Fibroblast of lung (primary cell): ENCODE measurements at places on chromosomes 1 and 21. TPM values are rescaled to one million over a fixed set of nuclear protein-coding genes. Genes with fewer than 3 reads are reported as not detected.

CHIA gene
- total RNA-seq = not detected in 2 replicates

CAMK1G gene
- 0.77 and 1.7 TPM in 2 replicates for total RNA-seq

NAXE gene
- 51.6 and 64.4 TPM in 2 replicates for total RNA-seq

TBX15 gene
- total RNA-seq = 0.26 and 0.99 TPM in 2 replicates

CEP104 gene
- total RNA-seq = 28.9 and 31.6 TPM in 2 replicates

AK4 gene
- total RNA-seq = 6.3 and 13.9 TPM in 2 replicates

PKNOX1 gene
- total RNA-seq = 8.5 and 12.2 TPM in 2 replicates

FNDC10 gene
- total RNA-seq = 0.50 and 0.77 TPM in 2 replicates

AIRE gene
- not detected in 2 replicates for total RNA-seq

SPRR2A gene
- not detected in 2 replicates for total RNA-seq

SMCP gene
- total RNA-seq = 0.17 TPM in 1 of 2 replicates, not detected in the other

SH2D5 gene
- total RNA-seq = 2.3 and 5.0 TPM in 2 replicates

RHBG gene
- not detected in 2 replicates for total RNA-seq

ZC3H11A gene
- total RNA-seq = 87.6 and 98.6 TPM in 2 replicates

MYOM3 gene
- not detected in 2 replicates for total RNA-seq

HTR6 gene
- total RNA-seq = under 0.01 TPM in 1 of 2 replicates, not detected in the other

WNT4 gene
- under 0.01 TPM in 1 of 2 replicates, not detected in the other for total RNA-seq

AMY1A gene
- total RNA-seq = not detected in 2 replicates

TSPAN2 gene
- total RNA-seq = 0.66 and 2.1 TPM in 2 replicates

LRRC8C gene
- 4.1 and 5.4 TPM in 2 replicates for total RNA-seq

CRP gene
- total RNA-seq = not detected in 2 replicates

TPTE gene
- total RNA-seq = not detected in 2 replicates

TMEM51 gene
- 6.1 and 6.7 TPM in 2 replicates for total RNA-seq

LRRC71 gene
- total RNA-seq = not detected in 2 replicates

AMY2B gene
- 3.6 and 4.0 TPM in 2 replicates for total RNA-seq

C1orf116 gene
- total RNA-seq = not detected in 2 replicates

NDUFS2 gene
- total RNA-seq = 142 and 194 TPM in 2 replicates

CFHR5 gene
- not detected in 2 replicates for total RNA-seq

CELA3A gene
- total RNA-seq = not detected in 2 replicates

ALPL gene
- 1.5 and 3.6 TPM in 2 replicates for total RNA-seq

GREM2 gene
- total RNA-seq = 4.9 and 21.1 TPM in 2 replicates

ATAD3C gene
- under 0.01 and 0.17 TPM in 2 replicates for total RNA-seq

VAV3 gene
- total RNA-seq = under 0.01 TPM in 1 of 2 replicates, not detected in the other

ORC1 gene
- 0.26 and 0.83 TPM in 2 replicates for total RNA-seq

GJA8 gene
- total RNA-seq = not detected in 2 replicates

DDR2 gene
- total RNA-seq = 252 and 303 TPM in 2 replicates

OR2T1 gene
- total RNA-seq = not detected in 2 replicates

GJA5 gene
- total RNA-seq = not detected in 2 replicates

ASCL5 gene
- under 0.01 TPM in 1 of 2 replicates, not detected in the other for total RNA-seq

CLDN8 gene
- not detected in 2 replicates for total RNA-seq

TMEM82 gene
- total RNA-seq = not detected in 2 replicates

NUDT4B gene
- 7.1 and 15.9 TPM in 2 replicates for total RNA-seq

GRIK3 gene
- not detected in 2 replicates for total RNA-seq

TXNIP gene
- total RNA-seq = 361 and 773 TPM in 2 replicates

LGR6 gene
- total RNA-seq = not detected in 2 replicates

CTPS1 gene
- total RNA-seq = 11.3 and 12.1 TPM in 2 replicates

WDR77 gene
- 20.3 and 21.8 TPM in 2 replicates for total RNA-seq

PLA2G2C gene
- not detected in 2 replicates for total RNA-seq

OR10Z1 gene
- under 0.01 TPM in 1 of 2 replicates, not detected in the other for total RNA-seq
